ENCODE measurements at places on chromosomes 3 and 15.
A peak's percentile ranks its signal among the peaks of the same experiment; 100 is the strongest.

- no peak for DNase-seq
Measured at GRCh38 chr15:58139989-58140522, 1.9 kb downstream of the AQP9 start.

- DNase-seq, result no peak
Measured at GRCh38 chr15:73125219-73125618, 73.0 kb downstream of the NEO1 start.

GRCh38 chr15:82839136-82839535, 29.7 kb downstream of the WHAMM start:
- no peak for DNase-seq

- DNase-seq, result no peak
Measured at GRCh38 chr3:160115387-160115786, 109.8 kb upstream of the C3orf80 start.

GRCh38 chr3:172522871-172523818, at the start of gene TNFSF10:
Gene TNFSF10, minus strand, starts transcription at chr3:172523430. Its CDS starts 46 bp downstream, at chr3:172523384.
- DNase-seq, result no peak

- DNase-seq, result peak; percentile 96
Measured at GRCh38 chr3:188947401-188948280, 224.1 kb upstream of the TPRG1 start.

DNA sequence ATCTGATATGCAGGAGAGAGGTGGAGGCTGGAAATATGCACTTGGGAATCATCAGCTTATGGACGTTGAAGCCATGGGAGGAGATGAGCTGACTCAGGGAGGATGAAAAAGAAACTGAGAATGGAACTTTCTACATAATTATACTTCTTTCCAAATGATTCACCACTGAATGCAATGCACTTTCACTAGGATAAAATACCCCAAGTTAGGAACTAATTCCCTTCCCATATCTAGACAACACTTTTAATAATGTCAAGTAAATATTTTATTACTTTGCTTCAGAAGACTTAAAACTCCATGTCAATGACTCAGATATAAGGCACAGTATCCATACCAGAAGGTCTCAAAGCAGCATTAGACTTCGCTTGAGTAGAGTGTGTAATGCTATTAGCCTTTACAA, 24.2 kb downstream of the NPTN start:
- DNase-seq, result no peak

- DNase-seq, result no peak
Measured at GRCh38 chr15:96340348-96340597, 9.8 kb downstream of the NR2F2 start.

DNA sequence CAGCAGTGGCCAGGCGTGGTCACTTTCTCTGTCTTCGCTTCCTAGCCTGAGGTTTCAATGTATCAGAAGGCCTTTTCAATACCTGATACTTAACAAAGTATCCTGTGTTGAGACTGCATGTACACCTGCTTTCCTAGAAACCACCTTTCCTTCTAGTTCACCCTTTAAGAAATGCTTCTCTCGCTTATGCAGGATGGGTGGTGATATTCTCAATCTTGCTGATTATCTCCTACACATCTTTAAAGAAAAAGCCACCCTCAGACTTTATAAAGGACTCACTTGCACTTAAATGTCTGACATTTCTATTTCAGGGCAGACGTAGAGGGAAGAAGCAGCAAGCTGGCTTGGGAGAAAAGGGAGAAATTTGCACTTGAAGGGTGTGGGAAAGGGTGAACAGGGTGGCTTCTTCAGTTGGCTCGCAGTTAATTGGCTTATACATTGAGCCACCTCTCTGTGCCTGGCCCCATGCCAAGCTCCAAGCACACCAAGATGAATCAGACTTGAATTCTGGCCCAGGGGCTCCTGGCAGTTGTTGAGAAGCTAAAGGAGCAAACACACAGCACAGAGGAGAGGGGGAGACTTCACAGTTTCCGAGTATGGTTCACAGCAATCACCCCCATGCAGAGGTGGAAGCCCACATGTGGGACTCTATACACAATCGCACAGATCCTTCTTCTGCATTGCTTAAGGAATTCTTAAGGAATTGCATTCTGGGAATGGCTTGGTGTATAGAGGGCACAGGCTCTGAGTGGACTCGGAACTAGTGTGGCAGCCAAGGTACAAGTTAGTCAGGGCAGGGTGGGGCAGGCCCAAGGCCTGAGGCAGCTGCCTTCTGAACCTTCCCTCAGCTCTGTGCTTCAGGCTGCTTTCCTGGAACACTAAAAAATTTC, 1.3 kb downstream of the ARL6IP5 start:
- DNase-seq, result peak; percentile 75

GRCh38 chr3:196192036-196192523, 19.1 kb downstream of the ZDHHC19 start:
- no peak for DNase-seq

GRCh38 chr15:83766339-83766738, 112.4 kb downstream of the ADAMTSL3 start:
- no peak for DNase-seq
